ENCODE measurements at places on chromosomes 11 and 22.

DNA sequence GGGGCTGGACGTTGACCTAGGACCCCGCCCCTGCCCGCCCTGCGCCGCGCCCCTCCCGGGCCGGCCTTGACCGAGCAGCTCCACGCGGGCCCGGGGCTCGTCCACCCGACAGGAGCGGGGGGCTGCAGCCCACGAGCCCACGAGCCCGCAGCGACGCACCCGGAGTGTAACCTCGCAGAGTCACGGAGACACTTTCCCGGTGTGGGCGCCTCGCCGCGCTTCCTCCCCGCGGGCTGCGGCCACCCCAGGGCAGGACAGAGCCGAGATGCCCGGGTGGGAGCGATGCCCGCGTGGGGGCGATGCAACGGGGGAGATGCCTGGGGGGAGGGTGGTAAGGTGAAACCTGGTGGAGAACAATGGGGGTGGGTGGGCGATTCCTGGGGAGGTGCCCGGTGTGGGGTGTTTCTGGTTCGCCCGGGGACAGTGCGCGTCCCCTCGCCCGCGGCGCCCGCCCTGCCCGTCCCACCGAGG lies 4.9 kb upstream of the ZBED4 start:
- no peak for DNase-seq

GRCh38 chr11:36363361-36364268 lies 67.5 kb downstream of the PRR5L start:
- DNase-seq: no peak

GRCh38 chr11:122804796-122805195 lies 33.5 kb upstream of the CRTAM start:
- DNase-seq: no peak

GRCh38 chr11:128634395-128634794 lies 47.0 kb upstream of the ETS1 start:
- no peak for DNase-seq

- no peak for DNase-seq
Measured at GRCh38 chr11:118896472-118896913, 12.8 kb downstream of the CXCR5 start.

- DNase-seq: no peak
Measured at GRCh38 chr11:63556404-63557013, 6.7 kb downstream of the PLAAT2 start.

- DNase-seq: no peak
Measured at GRCh38 chr11:119624102-119624615, 104.8 kb downstream of the NECTIN1 start.

DNA sequence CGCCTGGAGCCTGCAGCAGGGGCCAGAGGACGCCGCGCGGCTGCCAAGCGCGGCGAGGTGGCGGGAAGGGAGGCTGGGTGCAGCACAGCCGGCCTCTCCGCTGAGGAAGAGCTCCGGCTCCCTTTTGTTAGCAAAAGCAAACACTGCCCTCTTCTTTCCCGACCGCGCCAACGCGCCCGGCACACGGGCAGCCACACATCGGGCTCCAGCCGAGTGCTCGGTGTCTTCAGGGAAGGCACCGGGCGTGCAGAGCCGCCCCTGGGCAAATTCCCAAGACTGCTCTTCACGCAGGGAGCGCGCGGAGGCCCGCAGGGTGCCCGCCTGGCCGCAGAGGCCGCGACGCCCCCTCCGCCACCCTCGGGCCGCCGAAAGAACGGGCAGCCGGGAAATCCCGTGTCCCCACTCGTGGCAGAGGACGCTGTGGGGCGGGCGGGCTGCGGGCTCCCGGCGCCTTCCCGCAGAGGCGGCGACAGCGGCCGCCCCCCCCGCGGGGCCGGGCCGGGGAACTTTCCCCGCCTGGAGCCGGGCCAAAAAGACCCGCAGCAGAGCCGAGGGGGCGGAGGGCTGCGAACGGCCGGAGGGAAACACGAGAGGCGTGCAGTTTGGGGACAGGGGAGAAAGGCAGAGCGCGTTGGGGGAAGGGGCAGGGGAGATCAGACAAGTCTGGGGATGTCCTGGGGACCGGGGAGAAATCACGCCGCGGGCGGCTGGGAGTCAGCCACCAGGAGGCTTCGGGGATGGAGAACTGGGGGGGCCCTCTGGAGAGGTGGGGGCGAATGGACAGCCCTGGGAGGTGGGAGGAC lies 931 bp downstream of the CADM1 start:
- DNase-seq: peak; percentile 87

DNA sequence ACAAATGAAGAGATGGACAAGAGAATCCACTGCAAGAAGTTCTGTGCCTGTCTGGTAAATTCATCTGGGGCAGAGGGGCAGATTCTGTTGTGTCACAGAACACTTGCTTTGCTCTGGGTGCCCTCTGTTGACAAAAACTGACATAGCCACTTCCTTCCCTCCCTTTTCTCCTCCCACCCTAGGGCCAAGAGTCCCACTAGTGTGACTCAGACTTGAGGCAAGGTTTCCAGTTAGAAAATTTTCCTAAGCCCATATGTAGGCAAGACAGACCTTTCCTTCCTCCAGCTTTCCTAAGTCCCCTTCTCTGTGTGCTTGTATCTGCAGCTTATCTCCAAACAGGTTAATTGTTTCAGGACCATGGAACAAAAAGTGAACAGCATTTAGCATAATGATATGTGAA lies 106.8 kb downstream of the RBFOX2 start:
- DNase-seq: no peak

DNA sequence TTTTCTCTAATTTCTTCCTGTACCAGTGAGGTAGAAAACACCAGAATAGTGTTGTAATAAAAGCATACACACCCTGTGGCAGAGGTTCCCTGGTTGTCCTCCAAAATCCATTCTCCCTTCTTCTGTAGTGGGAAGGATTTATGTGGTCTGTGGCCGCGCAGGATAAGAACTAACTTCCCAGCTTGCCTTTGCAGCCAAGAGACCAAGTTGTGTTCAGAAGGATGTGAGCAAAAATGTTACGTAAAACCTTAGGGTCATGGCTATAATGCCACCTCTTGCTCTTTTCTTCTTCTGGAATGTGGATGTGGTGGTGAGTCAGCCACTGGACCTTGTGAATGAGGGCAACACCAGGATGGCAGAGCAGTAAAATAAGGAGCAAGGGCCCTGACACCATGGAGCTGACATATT lies 28.4 kb downstream of the CCDC90B start:
- no peak for DNase-seq

DNA sequence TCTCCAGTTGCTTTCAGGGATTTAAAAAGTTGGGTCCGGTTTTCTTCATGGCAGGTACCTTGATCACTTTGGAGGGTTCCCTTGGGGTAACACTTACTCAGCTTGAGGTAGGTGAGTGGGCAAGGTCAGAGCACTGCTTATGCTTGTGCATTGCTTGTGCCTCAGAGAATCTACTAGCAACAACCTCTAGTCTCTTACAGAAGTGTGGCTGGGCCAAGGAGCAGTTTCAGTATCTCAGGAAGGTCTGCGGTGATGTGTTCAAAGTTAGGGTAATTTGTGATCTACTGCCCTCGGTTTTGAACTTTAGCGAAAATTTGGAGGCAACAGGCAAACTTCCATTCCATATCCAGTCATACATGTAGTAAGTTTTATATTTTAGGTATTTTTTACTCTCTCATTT lies 62.8 kb downstream of the NCAM1 start:
- no peak for DNase-seq

DNA sequence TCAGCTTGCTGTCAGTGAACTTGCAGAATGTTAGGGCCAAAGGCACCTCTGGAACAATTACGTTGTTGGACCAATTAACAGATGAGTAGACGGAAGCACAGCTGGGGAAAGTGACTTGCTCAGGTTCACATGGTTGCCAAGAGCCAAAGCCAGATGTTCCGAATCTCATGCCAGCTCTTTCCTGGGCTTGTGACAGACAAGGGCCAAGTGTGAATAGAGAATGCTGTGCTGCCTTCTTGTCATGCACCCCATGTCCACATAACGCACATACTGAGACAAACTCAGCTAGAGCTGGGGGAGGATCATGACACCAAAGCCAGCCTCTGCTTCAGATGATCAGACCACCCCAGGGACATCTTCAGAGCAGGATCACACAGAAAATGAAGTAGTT lies 616.3 kb downstream of the INSC start:
- DNase-seq: no peak

- no peak for DNase-seq
Measured at GRCh38 chr11:596374-596773, 19.4 kb downstream of the IRF7 start.

DNA sequence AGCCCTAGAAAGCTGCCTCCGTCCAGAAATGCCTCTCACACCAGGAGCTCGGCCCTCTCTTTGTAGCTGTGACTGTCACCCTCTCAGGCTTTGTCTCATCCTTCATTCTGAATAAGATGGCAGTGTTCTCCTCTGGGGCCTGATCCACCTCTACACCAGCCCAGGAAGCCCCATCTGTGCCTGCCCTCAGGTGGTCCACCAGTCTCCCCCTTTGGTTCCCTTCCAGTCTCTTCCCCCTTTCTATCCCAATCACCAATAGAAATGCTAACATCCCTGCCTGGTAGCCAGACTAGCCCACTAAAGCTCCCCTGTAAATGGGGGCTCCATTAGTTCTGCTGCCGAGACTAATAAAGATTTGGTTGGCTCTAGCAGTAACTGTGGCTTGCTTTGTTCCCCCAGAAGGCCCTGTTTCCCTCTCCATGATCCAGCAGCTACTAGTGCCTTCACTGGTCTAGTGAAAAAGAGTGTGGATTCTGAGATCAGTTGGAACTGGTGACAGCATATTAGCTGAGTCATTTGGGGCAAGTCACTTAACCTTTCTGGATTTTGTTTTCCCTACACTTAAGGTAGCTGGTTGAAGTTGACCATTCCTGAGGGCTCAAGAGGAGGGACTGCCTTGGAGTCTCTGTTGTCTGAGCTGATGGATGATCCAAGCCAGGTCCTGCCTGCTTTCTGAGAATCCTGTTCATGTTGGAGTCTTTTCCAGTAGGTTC lies 16.2 kb downstream of the PLEKHB1 start:
- no peak for DNase-seq

- no peak for DNase-seq
Measured at GRCh38 chr22:47039356-47039755, 276.9 kb downstream of the TBC1D22A start.

- DNase-seq: peak; percentile 60
Measured at GRCh38 chr11:73141309-73142127, 600 bp downstream of the FCHSD2 start.

DNA sequence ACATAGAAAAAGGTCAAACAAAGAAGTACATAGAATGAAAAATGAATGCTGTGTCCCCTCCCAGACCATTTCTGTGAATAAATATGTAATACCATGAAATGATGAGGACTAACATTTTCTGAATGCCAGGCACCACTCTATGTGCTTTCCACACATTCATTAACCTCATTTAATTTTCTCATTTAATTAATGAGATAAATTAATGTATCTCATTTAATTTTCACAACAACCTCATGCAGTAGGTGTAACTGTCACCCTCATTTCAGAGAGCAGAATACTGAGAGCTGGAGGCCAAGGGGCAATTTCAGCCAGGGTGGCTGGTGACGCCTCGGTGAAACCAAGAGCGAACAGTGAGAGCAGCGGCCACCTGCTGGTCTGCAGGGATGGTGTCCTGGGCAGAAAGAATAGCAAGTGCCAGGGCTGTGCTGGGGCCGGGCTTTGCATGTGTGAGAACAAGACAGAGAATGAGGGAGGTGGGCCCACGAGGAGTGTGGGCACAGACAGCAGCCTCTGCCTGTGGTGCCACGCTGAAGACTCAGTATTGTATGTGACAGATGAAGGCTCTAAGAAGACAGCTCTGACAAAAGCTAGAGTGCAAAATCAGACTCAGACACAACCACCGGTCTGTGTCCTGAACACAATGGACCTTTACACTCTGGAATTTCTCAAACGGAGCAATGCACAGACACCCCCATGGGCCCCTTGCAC lies 1.8 kb upstream of the SERPIND1 start:
- DNase-seq: no peak

GRCh38 chr11:59938718-59939117 lies 486 bp downstream of the OOSP1 start:
- no peak for DNase-seq

DNA sequence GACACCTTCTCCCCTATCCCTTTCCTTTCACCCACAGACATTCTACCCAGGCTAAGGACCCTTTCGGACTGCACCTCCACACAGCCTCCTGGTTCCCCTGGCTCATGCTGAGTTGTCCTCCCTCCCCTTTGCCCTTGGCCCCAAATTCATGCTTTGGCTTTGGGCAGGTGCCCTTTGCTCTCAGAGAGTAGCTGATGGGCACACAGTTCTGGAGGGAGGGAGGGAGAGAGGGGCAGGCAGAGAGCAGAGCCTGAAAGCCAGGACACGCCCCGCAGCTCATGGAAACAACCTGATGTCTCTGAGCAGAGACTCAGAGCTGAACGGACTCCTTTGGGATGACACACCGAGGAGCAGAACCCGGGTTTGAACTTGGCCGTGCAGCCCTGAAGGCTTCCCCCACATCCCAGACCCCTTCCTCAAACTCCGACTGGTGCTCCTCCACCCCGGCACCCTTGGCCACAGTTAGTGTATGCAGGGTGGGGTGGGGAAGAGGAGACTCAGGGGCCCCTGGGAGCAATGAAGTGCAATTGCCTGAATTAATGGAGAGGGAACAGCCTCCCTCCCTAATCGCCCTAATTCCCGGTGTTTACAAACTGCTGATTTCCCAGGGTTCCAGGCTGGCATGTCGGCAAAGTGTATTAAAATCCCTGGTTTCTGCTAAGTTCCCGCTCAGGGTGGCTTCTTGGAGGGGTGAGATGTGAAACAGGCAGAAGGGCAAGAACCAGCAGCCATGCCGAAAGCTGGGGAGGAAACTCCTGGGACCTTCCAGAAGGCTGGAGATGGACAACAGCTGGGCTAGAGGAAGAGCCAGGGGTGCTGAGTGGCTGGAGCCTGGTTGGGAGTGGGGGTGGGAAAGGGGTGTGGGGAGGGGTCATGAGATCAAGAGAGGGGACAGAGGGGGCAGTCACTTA lies 71.2 kb upstream of the SHISAL1 start:
- DNase-seq: no peak

- no peak for DNase-seq
Measured at GRCh38 chr11:69649576-69649900, 8.6 kb downstream of the CCND1 start.

- DNase-seq: no peak
Measured at GRCh38 chr22:26477341-26477731, 6.2 kb downstream of the HPS4 start.

GRCh38 chr22:24950272-24950902 lies 2.1 kb upstream of the KIAA1671 start:
- no peak for DNase-seq

GRCh38 chr11:1131033-1131911 lies 26.5 kb upstream of the MUC5AC start:
- no peak for DNase-seq

DNA sequence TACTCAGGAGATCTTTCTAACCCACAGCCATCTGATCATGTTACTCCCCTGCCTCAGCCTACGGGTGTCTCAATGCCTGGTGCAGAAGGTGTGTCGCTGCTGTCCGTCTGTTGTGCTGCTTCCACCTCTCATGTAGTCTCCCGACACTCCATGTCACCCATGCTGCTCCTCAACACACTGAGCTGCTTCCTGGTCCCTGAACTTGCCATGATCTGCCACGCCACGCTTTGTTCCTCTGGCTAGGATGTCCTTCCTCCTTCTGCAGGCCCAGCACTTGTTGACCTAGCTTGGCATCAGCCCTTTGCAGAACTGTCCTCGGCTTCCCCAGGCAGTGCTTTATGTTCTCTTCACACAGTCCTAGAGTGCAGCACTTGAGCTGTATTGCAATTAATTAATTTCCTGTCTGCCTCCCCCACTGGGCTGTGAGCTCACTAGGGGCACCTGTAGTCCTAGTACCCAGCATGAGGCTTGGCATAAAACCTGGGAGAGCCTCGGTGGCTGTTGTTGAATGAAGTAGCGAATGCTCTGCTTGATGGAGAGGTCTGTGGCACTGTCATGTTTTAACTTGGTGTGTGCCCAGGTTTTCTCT lies 9.5 kb downstream of the GTPBP1 start:
- DNase-seq: no peak

- DNase-seq: no peak
Measured at GRCh38 chr11:61666684-61667297, 13.4 kb upstream of the DAGLA start.

Measured in substantia nigra (tissue), 51 donors.